COLO829 (cell line): ENCODE measurements at places on chromosomes 5 and 9.

DNA sequence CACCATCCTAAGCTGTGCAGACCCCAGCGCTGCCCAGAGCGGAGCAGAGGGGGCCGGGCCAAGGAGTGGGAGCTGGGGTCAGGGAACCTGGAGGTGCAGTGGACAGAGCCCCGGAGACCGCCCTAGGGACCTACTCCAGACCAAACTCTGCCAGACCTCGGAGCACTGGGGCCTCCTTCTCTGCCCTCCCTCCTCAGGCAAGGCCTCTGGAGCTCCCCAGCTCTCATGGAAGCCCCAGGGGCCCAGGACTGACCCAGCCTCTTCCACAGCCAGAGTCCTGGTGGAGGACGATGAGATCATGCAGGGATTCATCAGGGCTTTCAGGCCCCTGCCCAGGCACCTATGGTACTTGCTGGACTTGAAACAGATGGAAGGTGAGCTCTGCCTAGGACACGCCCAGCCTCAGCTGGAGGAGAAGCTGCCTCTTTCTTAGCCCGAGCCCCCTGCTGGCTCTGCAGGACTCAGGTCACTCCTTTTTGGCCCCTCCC, 3.6 kb downstream of the PAEP start:
- no peak for DNase-seq

DNA sequence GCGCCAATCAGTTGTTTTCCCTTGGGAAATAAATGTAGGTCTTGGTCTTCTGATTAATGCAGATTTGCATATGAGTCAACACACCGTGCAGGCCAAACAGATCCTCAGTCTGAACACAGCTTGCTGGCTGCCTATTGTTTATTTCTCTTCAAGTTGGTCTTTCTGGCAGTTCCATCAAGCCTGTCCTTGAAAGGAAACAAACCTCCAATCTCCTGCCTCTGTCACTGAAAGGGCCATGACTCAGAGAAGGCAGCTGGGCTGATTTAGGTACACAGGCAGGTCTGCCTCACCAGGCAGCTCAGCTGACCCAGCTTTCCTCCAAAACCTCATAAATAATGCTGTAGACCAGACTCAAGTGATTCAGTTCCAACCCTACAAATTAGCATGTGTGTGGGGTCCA, 175.9 kb downstream of the MAN2A1 start:
- peak; percentile 39 for DNase-seq

GRCh38 chr5:145540375-145540774, 294.8 kb downstream of the PRELID2 start:
- DNase-seq, result no peak

DNA sequence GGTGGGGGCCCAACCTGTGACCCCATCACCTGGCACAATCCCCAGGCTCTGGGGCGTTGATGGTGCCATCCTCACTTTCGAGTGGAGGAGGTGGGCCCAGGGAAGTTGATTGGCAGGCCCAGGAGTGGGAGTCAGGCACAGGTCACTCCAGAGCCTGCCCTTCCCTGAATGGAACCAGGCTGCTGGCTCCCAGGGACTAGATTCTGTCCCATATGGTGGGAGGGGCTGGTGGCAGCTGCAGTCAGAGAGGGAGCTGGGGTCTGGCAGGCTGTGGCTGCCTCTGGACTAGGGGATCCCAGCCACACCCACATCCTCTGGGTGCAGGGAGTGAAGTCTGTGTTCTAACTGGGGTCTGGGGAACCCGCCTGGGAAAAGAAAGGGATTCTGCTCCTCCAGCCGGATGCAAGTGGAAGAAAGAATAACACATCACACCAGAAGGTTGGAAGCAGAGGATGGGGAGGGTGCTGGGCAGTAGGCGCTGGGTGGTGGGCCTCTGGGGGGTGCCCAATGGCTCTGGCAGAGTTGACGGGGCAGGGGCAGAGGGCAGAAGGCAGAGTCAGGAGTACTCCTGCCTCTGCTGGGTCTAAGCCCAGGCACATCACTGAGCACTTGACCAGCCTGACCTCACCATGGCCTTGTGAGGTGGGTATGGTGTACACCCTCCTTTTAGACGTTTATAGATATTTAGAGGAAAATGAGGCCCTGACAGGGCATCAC, 25.8 kb downstream of the CEL start:
- DNase-seq, result no peak

DNA sequence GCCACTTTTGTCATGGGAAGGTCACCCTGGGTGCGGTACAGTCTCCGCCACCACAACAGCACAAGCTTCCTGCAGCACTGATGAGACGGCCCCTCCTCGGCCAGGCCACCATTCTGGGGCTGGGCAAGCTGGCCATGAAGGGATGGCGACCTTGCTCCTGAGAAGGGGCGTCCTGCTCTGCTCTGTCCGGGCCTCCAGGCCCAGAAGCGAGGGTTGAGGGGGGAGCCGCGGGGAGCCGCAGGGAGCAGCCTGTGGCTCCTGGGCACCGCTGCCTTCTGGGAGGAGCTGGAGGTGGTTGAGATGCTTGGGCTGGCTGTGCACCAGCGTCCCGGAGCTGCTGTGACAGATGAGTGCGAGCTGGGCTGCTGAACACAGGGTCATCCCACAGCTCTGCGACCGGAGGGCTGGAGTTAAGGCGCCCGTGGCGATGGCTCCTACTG, 84.3 kb upstream of the RAPGEF1 start:
- DNase-seq, result no peak

DNA sequence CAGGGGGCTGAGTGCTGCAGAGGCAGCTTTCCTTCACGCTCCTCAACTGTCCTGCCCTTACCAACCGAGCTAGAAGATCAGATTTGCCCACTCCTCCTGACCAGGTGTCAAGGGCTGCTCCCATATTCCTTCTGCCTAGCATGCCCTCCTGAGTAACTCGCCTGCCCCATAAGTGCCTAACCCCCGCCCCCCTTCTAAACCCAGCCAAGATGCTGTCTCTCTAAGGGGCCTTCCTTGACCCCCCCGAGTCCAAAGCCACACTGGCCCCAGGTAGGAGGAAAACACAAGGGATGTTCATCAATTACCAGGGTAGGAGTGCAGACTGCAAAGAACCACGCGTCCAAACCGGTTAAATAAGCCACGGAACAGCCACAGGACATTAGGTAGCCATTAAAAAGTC, 4.8 kb downstream of the CCDC69 start:
- no peak for DNase-seq

GRCh38 chr9:136061405-136061804, 33.7 kb downstream of the NACC2 start:
- DNase-seq, result no peak

- DNase-seq, result no peak
Measured at GRCh38 chr5:179357031-179357430, 11.8 kb upstream of the ADAMTS2 start.

DNA sequence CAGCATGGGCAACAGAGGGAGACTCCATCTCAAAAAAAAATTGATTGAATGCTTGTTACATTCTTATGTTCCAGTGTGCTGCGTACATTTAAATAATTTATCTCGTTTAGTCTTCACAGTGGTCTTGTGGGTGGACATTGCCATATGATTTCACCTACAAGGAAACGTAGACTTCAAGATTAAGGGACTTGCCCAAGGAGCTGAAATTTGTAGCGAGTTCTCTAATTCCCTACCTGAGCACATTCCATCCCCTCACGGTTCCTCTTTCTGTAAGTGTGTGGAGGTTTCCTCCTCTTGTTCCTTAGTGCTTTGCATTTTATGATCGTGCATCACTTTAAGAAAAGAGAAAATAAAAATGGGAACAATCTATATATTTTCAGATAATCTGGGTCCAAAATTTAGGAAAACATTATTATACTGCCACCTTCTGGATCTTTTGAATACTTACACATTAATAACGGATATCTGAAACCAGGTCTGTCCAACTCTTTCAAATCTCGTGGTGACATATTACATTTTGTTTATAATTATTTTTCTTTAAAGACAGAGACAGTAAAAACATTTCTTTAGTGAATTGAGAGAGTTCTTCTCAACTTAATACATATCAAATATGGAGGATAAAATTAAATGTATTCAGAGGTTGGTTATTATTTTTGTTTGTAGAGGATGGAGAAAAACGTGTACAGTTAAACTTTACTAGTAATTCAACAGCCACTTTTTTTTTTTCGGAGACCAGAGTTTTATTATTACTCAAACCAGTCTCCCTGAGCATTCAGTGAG, 29.9 kb upstream of the C7 start:
- DNase-seq, result peak; percentile 14
